ENCODE measurements at places on chromosomes 6 and 20.

GRCh38 chr20:46810448-46811223 lies 84.0 kb upstream of the EYA2 start:
- no peak for DNase-seq

DNA sequence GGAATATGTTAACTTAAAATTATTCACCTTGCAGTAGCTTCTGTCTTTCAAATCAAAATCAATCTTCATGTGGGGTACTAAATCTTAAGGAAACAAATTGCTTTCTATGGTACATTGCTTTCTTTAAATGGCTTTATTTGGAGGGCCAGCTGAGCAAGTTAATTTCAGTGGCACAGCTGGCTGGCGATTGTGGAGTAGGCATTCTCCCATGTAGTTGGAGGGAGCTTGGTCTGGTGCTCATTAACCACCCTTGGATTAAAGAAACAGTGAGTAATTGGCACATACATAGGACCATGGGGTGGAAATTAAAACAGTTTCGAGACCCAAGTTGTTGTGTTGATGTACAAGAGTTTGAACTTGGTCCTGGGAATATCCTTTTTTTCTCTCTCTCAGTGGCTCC lies 201.3 kb upstream of the CHD6 start:
- DNase-seq: no peak

- DNase-seq: no peak
These were observed 585.6 kb downstream of the DHX35 start for GRCh38 chr20:39547546-39548408.

GRCh38 chr20:45053430-45054351 lies 47.2 kb downstream of the KCNS1 start:
- peak; percentile 43 for DNase-seq

DNA sequence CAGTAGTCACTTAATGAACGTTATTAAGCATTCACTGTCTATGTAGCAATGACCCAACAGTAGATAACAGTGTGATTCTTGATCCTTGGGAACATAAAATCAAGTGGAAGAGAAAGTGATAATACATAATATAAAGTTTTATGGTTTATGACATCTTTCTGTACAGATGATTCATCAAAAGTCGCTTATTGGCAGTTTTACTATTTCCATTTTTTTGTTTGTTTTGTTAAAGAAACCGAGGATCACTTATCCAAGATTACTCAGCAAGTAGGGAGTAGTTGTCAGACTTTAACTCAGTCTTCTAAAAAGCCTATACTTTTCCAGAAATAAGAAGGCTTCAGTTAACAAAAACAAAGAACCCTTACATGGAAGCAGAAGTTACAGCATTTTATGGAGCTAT lies 260.8 kb downstream of the ZFAND3 start:
- peak; percentile 30 for DNase-seq

Data from fibroblast of the aortic adventitia (primary cell).